ENCODE measurements at places on chromosomes 4 and X.

GRCh38 chr4:28248269-28248668 is 1387.6 kb downstream of the STIM2 start:
- no peak for DNase-seq

DNA sequence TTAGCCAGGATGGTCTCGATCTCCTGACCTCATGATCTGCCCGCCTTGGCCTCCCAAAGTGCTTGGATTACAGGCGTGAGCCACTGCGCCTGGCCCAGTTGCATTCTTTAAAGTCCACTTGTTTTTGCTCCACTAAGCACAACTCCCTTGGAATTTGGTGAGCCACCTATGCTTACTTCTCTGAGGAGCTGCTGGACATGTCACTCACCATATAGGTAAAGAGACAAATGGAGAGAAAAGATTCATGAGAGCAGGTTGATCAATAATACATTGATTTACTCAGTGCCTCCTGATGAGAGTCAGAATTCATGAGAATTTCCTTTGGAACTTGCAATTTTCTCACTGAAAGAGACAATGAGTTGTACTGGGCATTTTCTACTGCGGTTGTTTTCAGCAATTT is 48.2 kb downstream of the USP26 start:
- no peak for DNase-seq

DNA sequence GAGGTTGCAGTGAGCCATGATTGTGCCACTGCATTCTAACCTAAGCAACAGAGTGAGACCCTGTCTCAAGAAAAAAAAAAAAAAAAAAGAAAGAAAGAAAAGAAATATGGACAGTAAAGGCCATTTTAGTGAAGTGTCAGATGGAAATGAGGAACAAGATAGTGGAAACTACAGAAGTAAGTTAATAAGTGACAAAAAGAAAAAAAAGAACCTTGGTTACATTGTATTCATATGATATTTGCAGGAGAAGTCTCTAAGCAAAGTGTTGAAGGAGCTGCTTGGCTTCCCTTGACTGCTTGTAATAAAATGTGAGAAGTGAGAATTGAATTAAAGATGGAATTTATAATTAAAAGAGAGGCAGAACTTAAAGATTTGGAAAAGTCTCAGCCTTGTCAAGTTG is 73.2 kb downstream of the HOPX start:
- no peak for DNase-seq

GRCh38 chr4:38356686-38357085 is 307.3 kb upstream of the KLF3 start:
- DNase-seq, result no peak

DNA sequence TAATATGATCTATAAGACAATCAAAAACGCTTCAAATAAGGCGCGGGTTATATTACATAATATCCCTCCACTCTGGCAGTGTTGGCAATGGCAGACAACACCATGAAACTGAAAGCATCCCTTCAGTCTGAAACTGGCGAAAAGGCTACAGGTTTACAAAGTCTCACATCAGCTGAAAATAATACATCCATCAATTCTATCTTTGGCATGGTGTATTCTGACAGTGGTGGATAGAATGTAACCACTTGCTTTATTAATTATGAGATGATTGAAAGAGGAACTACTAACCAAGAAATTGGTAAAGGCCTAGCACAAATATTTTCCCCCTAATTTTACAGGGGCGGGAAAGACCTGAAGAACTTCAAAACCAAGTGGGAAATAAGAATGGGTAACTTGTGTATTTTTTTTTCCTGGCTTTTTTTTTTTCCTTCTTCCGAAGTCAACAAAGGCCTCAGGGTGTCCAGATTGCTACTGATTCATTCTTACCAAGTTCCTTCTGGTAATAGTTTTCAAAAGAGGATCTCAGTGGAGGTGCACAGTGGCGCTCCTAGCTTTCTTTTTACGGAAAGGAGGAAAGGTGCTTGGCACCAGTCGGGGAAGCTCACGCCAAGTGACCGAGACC is 728 bp downstream of the UBA6 start:
- peak; percentile 42 for DNase-seq

DNA sequence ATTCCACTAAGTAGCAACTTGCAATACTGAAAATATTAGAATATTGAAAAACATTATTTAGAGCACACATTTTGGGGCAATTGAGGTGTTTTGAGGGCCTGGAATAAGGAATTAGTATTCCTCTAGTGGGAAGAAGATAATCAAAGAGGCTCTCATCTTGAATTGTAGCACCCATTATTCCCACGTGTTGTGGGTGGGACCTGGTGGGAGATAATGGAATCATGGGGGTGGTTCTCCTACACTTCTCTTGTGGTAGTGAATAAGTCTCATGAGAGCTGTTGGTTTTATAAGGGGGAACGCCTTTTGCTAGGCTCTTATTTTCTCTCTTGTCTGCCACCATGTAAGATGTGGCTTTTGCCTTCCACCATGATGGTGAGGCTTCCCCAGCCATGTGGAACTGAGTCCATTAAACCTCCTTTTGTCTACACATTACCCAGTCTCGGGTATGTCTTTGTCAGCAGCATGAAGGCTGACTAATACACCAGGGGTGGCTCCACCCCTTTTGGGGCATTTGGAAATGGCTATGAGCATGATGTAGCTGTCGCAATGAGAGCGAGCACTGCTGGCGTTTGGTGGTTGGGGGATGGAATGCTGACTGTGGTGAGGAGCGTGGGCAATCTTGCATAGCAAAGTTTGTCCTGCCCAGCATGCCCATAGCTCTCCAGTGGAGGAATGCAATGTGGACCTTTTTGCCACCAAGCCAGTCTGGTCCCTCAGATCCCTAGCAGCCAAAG is 308.2 kb downstream of the FRMPD4 start:
- peak; percentile 77 for DNase-seq

DNA sequence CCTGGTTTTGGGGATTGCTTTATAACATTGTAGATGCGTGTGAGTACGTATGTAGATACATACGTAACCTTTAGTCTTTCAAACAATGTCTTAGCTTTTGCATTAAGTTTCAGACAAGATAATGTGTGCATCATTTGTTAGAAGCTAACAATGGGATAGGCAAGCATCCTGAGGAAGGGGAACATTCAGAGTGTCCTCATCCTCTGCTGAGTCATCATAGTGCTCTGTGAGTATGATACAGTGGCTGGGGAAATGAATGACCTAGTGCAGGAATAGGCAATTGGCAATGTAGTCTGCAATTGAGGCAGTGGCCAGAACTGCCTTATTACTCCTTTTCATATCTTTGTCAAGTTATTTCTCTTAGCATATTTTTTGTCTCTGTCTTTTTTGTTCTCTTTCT is 7.3 kb downstream of the NAP1L5 start:
- DNase-seq, result peak; percentile 26

DNA sequence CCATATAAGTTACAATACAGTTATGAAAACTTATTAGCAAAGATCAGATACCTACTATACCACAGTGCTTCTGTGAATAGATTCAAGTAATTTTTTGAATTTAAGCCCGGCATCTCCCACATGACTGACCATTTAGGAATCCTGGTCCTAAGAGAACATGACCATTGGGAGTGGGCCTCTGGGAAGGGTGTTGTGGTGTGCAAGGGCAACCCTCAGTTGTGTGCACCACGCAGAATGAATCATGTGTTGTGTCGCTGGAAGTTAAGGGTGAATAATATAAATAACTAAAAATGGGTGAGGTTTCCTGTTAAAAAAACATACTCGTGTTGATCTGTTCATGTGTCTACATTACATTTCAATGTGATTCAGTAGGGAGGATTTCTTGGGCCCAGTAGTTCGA is 15.5 kb downstream of the CPE start:
- no peak for DNase-seq

DNA sequence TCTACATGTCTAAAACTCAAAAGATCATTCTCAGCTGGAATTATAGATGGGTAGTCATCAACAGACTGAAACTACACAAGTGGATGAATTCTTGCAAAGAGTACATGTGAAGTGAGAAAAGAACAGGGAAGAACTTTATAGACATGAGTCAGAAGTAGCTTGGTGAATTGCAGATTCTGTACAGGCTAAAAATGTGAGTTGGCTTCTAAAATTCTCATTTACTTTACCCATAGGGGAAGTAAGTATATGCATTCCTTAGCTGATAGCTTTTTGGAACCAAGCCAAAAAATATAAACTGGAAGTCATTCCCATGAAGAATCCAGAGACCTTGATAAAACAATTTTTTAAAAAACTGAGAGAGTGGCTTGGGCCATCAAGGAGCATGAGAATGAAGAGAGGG is 584.2 kb upstream of the FTHL17 start:
- DNase-seq, result no peak

DNA sequence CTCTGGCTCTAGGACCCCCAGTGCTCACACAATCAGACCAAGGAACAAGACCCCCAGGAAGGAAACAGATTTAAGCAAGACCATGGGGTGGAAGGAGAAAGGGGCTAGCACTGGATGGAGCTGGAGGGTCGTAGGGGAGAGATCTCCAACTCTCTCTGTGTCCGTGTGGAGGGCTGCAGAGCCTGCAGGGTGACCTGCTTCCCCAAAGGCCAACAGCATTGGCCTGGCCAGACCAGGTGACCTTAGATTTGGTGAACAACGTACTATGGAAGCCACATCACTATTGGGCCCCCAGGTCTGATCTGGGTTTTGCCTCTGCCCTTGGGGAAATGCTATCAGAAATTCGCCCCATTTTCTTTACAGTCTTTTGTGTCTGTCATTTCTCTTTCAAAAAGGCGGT is 26.0 kb downstream of the NLGN3 start:
- DNase-seq, result no peak

DNA sequence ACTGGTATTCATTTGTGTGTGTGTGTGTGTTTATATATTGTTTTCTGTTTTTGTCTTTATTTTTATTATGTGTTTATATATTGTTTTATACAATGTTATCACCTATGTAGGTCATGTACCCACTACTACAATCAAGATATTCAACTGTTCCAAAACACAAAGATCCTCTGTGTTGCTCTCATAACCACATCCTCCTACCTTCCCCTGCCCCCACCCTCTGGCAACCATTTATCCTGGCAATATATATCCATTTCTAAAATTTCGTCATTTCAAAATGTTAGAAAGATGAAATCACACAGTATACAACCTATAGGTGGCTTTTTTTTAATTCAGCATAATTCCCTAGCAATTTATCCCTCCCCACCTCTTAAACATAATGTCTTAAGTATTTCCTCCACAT is 18.8 kb upstream of the RPL34 start:
- no peak for DNase-seq

DNA sequence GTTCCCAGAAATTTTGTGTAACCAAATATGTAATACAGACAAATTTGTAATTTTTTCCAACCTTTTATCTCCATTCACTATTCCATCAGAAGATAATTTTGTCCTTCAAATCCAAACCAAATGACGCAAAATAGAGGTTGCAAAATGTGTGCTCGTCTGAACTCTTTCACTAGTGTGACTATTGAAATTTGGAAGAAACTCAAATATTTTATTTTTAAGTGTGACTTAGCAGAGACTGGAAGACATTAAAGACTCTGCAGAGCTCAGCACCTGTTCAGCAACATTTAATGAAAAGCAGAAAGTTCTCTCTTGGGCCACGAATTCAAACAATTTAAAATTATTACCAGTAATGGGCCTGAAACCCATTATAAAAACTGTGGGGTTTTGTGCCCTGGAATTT is 30.0 kb upstream of the APELA start:
- no peak for DNase-seq

- DNase-seq, result no peak
These were observed 239.3 kb downstream of the GRIA2 start for GRCh38 chr4:157459785-157460184.

GRCh38 chrX:77528034-77528433 is 80.8 kb downstream of the FGF16 start:
- no peak for DNase-seq

DNA sequence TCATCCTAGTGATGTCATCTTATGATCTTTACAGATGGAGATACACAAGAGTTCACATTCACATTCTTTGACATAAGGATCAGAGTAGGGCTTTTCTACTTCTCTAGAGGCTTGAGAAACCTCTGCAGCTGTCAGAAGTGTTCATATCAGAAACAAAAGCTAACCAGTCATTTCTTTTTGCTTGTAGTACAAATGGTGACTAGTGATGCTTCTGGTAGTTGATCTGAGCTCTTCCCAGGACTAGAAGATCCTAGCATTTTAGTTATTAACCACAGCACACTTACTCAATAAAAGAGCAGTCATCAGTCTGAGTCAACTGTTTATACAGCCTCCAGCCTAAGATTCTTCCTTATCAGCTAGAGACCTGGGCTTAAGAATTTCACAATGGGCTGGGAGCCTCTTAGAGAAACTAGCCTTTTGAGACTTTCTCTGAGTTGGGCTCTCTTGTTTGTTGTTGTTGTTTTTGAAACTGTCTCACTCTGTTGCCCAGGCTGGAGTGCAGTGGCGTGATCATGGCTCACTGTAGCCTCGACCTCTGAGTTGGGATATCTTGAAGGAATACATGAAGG is 84.1 kb downstream of the TMEM164 start:
- peak; percentile 84 for DNase-seq

DNA sequence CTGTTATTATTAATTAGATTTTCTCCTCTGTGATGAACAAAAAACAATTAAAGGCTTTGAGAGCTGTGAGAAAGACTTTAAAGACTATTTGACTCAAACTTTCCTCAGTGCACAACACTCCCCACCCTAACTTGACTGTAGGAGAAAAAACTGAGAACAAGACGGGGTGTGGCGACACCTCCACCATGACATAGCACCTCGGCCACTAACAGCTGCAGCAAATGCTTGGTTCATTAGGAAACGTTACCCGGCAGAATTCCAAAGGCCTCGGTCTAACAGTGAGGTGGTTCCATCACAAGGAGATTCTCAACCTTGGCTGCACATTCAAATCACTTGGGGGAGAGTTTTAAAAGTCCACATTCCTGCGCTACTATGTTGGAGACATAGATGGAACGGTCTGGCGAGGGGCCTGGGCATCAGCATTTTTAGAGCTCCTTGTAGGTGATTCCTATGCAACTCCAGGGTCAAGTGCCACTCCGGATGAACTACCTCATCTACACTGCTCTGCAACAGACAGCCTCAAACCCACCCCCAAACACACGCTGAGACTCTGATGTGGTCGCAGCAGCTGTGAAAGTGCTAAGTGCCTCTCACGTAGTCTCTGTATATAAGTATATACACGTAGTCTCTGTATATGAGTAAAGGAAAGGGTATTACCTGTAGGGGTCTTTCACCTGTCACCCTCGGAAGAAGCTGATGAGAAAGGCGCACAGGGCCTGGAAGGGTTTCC is 1.0 kb downstream of the FGFBP2 start:
- DNase-seq, result no peak

- no peak for DNase-seq
These were observed 953 bp downstream of the EPGN start for GRCh38 chr4:74309223-74309622.

DNA sequence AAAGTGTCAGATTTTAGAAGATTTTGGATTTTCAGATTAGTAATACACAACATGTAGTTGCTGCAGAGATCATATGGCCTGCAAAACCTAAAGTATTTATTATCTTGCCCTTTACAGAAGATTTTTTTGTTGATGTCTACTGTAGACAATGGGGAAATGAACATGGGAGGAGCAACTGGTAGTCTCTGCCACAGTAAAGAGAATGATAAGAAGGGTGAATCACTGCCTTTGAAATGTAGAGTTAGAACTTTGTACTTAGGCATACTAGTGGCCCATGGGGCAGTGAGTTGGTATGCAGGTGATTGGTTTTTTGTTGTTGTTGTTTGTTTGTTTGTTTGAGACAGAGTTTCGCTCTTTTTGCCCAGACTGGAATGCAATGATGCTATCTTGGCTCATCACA is 50.1 kb downstream of the GAB1 start:
- DNase-seq, result no peak

Data from RPMI7951 (cell line).